ENCODE measurements at places on chromosomes 6 and 20. TPM values are rescaled to one million over a fixed set of nuclear protein-coding genes. Genes with fewer than 3 reads are reported as not detected.

The LINC00237 gene
- not detected for total RNA-seq

The C6orf120 gene
- 30.8 TPM for total RNA-seq

The FILIP1 gene
- total RNA-seq = 0.08 TPM

The DOK5 gene
- total RNA-seq = not detected

The HDDC2 gene
- total RNA-seq = 62.8 TPM

The TRIM15 gene
- 0.08 TPM for total RNA-seq

The ZNF334 gene
- total RNA-seq = 0.35 TPM
